ENCODE measurements at places on chromosomes 7 and 10.

GRCh38 chr10:2938869-2939268 is 128.5 kb upstream of the PFKP start:
- no peak for DNase-seq

GRCh38 chr7:150357270-150357669 is 11.4 kb upstream of the REPIN1 start:
- DNase-seq = no peak

DNA sequence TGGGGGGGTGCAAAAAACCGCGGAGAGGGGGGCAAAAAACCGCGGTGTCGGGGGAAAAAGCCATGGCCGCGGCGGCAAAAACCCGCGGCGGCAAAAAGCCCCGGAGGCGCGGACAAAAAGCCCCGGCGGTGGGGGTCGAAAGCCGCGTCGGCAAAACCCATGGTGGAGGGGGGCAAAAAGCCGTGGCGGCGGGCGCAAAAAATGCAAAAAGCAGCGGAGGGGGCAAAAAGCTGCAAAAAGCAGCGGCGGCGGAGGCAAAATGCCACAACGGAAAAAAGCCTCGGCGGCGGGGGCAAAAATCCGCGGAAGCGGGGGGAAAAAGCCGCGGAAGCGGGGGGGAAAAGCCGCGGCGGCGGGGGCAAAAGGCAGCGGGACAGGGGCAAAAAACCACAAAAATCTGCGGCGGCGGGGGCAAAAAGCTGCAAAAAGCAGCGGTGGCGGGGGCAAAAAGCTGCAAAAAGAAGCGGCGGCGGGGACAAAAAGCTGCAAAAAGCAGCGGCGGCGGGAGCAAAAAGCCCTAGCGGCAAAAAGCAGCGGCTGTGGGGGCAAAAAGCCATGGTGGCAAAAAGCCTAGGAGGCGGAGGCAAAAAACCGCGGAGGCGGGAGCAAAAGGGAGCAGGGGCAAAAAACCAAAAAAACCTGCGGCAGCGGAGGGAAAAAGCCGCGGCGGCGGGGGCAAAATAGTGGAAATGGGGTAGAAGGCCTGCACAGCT is 418.9 kb downstream of the ZNF716 start:
- DNase-seq = no peak

GRCh38 chr7:55160539-55160938 is 141.7 kb downstream of the EGFR start:
- DNase-seq = no peak

GRCh38 chr10:49359349-49360270 is 36.3 kb downstream of the DRGX start:
- no peak for DNase-seq

GRCh38 chr10:88841316-88842111 is 10.1 kb downstream of the ANKRD22 start:
- no peak for DNase-seq

- DNase-seq = no peak
These were observed 7.8 kb upstream of the TBX20 start for GRCh38 chr7:35261476-35262285.

- DNase-seq = no peak
These were observed 28.1 kb upstream of the MYL10 start for GRCh38 chr7:101657171-101657570.

- no peak for DNase-seq
These were observed 30.0 kb downstream of the NUDT1 start for GRCh38 chr7:2272031-2272430.

- no peak for DNase-seq
These were observed 28.4 kb downstream of the RBM20 start for GRCh38 chr10:110672580-110672919.

DNA sequence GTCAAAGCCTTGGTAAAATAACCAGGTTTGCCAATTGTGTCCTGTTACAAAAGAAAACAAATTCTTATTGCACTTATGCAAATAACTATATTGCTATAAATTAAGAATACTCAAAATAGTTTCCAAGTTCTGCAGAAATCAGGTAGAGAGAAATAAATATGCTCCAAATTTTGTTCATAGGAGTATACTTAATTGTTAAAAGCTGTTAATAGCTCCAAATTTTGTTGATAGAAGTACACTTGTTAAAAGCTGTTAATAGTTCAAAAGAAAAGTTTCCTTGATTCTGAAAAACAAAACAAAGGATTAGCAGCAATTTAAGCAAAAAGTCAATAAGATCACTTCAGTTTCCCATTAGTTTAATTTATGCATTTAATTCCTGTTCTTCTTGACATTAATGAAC is 46.4 kb upstream of the ZNF138 start:
- no peak for DNase-seq

DNA sequence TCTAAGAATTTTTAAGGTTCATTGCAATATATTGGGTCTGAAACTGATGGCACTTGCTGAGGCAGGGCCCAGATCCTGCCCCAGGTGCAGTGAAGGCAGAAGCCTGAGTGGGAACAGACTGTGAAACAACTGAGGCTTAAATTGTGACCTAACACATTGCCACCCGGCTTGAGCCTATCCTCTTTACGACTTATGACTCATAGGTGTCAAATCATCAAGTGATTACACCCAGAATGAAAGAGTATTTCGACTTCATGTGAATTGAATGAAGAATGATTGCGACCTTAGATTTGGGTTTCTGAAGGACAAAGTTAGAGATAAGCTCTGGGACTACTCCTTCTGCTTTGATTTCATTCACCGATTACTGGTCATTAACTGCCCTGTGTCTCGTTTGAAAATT is 200.9 kb downstream of the CREB5 start:
- DNase-seq = no peak

DNA sequence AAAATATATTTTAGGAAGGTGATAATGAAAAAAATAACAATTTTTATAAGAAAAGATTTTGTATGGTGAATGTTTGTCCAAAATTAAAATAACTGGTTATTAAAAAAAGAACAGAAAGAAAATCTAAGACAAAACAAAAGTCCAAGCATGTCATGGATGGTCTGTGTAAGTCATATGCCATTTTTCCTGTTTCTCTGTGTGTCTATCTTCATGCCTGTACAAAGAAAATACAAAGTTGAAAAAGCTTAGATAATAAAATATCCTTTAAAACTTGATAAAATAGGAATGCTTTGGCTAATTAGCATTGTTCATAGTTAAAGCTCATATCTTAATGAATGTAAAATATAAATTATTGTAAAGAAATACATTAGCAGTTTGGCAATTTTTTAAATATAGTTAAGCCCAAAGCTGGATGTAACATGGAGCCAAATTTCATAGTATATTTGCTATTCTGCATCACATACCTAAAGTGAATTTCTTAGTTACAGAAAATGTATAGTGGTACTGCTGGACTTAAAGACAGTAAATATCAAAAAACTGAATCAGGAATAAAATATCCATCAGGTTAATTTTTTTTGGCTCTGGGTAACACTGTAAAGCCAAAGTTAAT is 661.1 kb downstream of the PCDH15 start:
- no peak for DNase-seq

- DNase-seq = no peak
These were observed 487.9 kb upstream of the MKI67 start for GRCh38 chr10:128614016-128614605.

DNA sequence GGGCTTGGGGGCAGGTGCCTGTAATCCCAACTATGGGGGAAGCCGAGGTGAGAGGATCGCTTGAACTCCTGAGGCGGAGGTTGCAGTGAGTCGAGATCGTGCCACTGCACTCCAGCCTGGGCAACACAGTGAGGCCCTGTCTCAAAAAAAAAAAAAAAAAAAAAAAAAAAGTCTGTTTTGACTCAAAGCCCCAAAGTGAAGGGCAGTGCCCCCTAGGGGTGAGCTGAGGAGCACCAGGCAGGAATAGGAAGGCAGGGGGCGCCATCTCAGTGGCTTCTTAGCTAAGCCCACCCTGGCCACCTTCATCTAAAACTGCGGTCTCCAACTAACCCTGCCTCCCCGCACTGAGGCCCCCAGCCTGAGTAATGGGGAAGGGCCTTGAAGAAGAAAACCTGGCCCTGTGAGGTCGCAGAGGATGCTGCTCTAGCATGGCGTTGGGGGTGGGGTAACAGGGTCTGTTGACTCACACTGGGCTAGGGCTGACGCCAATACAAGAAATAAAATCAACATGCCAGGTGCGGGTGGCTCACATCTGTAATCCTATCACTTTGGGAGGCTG is 9.8 kb downstream of the PODXL start:
- DNase-seq = no peak

DNA sequence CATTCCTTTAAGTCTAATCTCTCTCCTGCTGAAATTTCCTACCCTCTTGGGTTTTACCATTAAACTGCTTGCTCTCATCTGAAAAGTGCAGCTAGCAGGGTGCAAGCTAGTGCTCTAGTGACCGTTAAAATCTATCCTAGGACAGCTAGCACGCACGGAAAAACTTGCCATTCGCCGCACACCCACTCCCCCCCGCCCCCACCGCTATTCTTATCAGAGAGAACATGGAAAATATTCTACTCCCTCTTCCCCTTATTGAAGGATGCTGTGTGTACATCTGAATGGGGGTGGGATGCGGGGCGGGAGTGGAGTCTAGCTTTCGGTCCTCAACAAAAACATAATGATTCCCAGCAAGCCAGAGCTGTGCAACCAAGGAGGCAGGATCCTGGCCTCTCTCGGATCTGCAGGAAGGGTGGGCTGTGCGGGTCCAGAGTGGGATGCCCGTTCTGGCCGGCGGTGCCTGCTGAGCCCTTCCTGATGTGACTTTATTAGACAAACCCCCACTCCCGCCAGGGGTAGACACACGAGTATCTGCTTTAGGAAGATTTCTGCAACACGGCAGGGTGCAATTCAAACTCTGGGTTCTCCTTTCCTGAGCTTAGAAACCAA is 1.1 kb upstream of the ADRA2A start:
- no peak for DNase-seq

DNA sequence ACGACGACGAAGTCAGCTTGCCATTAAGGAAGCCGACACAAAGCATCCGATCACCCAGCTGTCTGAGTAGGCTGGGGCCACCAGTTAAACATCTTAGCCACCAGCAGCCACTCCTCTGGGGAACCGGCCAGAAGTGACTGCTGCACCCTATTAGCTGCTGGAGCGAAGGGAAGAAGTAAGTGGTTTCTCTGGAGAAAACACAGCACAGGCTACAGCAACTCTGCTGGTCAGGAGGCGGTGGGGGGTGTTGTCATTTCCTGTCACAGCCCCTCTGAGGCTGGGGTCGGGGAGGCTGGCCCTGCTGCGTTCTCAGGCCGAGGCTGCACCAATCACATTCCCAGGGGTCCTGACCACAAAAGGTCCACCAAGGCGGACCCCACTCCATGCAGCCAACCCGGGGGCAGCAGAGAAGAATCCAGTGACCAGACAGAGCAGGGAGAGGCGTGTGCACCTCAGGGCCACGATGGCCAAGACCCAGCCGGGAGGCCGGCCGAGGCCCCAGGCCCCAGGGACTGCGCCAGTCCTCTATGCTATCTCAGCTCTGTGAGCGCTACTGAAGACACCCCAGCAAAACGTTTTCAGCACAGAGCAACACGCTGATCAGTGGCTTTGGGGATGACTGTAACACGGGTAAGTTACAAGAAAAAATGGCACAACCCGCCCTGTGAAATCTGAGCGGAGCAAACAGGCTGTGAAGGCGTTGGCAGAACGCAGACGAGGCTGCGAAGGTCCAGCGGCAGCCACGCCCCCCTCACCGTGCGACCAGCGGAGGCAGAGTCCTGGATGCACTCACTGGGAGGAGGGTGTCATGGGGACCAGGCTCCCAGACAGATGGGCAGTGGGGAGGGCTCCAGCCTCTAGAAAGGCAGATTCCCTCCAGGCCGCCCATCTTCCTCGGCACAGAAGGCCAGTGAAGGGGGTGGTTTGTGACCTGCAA is 24.8 kb downstream of the STK32C start:
- no peak for DNase-seq

DNA sequence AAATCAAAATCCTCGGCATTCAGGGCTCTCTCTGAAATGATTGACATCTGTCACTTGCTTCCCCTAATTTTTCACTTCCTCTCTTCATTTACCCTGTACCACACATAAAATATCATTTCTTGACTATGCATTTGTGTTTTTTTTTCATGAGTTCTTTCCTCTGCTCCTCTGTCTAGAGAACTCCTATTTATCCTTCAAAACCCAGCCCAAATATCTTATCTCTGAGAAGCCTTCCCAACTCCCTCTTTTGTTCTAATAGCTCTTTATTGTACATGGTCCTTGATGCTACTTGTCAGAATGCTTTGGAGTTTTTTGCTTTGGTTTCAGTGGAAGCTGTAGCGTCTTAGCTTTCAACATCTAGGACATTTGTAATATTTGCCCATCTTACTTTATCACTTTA is 190.2 kb upstream of the CTBP2 start:
- DNase-seq = no peak

GRCh38 chr7:7417851-7418250 is 117.8 kb downstream of the COL28A1 start:
- no peak for DNase-seq

DNA sequence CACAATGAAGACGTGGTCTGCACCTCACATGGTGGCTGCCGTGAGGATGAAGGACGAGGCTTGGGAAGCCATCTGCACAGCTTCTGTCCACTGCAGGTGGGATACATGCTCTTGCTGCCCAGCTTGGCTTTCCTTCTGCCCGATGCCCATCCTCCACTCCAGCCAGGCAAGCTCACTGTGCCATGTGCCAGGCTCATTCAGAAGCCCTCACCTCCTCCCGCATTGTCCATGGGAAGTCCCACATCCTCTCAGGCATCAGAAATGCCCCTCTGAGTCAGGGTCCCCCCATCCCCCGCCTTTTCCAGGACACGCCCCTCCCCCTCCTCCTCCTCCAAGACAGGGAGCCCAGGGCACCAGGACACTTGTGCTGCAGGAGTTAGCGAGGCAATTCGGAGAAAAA is 4.6 kb upstream of the NOM1 start:
- DNase-seq = no peak

GRCh38 chr7:47893238-47893637 is 55.0 kb downstream of the PKD1L1 start:
- no peak for DNase-seq

GRCh38 chr10:69141304-69141703 is 17.3 kb downstream of the VPS26A start:
- no peak for DNase-seq

DNA sequence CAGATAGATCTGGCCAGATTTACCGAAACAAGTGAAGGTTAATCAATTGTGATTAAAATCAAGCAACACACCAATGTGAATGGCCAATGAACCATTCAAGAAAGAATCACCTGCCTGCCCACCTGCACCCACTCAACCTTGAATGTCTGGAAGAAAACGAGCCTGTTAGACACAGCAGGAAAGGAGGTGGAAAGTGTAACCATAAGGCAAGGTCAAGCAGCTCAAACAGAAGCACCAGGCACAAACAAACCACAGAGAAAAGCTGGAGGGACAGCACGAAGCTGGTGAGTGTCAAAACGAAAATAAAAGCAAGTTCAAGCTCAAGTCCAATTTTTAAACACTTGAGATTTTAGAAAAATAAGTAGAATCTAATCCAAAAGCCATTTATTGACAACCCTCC is 64.9 kb downstream of the STEAP1B start:
- DNase-seq = no peak
